Uterus (tissue), 4 donors: ENCODE measurements at places on chromosomes 1 and 21.

DNA sequence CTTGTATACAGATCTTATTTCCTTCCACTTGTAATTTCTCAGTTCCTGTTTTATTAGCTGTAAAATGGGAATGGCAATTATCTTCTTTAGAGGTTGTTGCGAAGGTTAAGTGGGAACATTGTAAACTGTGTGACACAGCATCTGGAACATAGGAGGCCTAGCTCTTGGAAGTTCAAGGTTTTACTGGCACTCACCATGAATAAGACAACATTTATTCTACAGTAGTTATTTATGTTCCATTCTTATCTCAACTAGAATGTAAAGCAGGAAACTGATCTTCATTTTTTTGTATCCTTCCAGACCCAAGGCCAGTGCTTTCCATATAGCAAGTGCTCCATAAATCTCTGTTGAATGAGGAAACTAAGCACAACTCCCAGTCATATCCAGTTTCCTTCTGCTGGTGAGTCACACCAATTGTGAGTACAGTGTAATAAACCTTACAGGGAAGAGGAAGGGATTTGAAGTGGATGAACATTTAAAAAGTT is 1.4 kb downstream of the BCL10 start:
- DNase-seq: no peak

GRCh38 chr1:117590273-117590925 is 15.4 kb upstream of the TENT5C start:
- no peak for DNase-seq

DNA sequence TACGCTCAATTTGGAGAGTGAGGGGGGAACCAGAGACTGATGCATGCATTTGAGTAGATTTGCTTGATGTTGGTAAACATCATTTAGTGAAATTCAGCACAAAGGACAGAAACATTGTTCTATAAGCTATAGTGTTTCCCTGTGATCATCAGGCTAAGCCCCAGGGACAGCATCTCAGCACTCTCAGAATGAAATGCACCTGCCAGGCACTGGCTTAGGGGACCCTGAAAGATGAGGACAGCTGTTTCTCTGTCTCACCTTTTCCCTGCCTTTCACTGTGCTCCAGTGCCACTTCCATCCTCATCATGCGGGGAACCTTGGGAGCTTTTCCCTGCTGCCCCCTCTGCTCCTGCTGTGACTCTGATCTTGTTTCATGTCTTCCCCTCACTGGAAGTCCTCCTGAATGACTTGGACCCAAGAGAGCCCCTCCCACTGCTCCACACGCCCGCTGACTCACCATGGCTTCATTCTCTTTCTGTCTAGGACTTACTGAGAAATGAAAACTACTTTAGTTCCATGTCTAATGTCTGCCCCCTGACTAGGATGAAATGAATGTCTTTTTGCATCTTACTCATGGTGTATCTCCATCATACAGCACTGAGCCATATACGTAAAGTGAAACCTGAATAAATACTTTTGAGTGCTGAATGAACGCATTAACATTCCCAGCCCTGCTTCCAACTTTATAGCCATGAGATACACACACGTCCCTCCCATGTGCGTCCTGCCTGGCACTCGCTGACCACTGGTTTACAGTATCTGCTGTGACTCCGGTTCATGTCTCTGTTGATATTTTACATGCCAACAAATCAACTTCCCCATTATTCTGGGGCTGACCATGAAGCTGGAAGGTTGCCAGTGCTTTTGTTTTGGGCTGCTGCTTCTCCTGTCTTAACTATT is 182.0 kb downstream of the PCP4 start:
- peak; percentile 72 for DNase-seq

GRCh38 chr1:234774971-234775370 is 165.0 kb upstream of the IRF2BP2 start:
- DNase-seq: no peak

DNA sequence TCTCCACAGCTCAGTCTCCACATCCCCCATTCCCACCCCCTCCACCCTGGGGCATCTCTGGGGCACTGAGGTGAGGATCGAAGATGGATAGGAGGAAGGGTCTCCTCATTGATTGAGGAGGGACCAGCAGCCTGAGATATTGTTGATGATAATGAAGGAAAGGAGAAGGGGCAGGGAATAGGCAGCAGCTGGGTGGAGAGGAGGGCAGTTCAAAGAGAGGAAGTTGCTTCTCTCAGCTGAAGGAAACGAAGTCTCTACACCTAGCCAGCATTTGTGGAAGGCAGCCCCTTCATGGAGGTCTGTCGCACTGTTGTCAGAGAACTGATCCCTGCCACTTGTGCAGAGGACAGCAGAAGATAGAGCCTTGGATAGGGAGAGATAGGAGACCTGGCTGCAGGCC is 5.7 kb downstream of the KNCN start:
- no peak for DNase-seq

DNA sequence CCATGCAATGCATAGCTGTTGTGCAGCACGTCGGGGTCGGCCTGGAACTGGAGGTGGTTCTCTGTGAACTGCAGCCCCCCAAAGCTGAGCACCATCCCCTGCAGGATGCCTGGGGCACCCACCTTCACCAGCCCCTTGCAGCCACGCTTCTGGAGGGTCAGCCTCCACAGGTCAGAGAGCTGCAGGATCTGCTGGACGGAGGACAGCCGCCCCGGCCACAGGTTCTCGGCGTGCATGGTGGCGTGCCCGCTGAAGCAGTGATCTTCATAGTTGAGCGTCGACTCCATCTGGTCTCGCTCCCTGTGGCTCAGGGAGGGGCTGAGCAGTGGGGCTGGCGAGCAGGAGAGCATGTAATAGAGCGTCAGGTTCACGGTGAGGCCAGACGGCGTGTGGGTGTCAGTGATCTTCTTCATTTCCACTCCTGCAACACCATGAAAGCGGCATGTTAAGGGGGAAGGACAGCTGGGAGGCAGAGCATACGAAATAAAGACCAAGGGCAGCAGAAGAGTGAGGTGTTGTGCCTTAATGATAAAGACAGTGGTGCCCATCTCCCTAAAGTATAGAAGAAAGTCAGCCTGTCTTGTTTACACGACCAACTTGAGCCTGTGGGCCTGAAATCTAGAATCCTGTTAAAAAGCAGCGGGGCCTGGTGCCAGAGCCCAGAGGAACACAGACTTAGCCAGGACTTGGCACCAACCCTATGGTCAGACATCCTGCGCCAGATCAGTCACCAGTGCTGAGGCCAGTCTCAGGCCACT is 3.0 kb downstream of the KIAA2013 start:
- no peak for DNase-seq

DNA sequence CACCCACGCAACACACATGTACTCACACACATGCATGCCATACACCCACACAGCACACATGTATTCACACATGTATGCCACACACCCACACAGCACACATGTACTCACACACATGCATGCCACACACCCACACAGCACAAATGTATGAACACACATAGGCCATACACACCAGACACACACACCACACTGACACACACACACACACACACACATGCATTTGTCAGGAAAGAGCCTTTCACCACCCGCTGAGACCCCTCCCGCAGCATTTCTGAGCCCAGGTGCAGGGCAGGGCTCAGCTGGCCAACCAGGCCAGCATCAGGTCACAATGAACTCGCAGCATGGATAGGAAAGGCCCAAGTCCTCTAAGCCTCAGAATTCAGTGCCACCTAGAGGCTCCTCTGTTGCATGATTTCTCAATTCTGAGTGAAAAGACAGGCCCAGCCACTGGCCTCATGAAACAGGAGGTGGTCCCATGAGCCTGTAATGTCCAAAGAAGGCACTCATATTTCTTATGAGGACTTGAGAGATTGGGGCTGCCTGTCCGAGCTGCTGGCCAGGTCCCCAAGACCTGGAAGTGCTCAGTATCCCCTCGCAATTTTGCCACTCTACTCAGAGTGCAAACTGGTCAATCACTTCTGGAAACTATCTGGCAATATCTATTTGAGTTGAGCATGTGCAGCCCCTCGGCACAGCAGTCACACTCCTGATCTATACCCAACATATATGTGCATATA is 57.3 kb downstream of the PSMG1 start:
- DNase-seq: peak; percentile 68

- DNase-seq: no peak
These were observed 43.3 kb downstream of the TP73 start for GRCh38 chr1:3695326-3696217.

GRCh38 chr21:14491269-14491681 is 54.8 kb downstream of the SAMSN1 start:
- DNase-seq: no peak
